ENCODE measurements at places on chromosomes 7 and 10.

GRCh38 chr10:108490944-108491343, 1326.4 kb upstream of the SORCS1 start:
- no peak for DNase-seq

DNA sequence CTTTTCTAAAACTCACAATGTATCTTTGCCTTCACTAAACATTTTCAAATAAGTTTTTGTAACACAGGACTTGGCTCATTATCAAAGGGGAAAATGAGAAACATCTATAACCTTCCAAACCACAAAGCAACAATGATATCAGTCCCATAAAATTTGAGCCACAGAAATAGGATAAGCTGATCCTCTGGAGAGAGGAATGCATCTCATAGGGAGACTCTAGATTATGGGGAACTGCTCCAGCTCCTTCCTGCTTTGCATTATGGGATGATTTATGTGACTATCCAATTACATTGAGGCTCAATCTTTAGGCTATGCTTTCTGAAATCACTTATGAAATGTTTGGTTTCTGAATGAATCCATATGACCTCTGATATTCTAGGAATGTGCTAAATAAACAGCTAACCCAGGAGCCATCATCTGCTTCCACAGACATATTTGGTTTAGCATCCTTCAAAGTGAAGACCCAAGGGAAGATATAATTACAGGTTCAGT, 70.4 kb downstream of the CUBN start:
- no peak for DNase-seq

GRCh38 chr7:107907790-107908189, 16.8 kb downstream of the DLD start:
- no peak for DNase-seq

DNA sequence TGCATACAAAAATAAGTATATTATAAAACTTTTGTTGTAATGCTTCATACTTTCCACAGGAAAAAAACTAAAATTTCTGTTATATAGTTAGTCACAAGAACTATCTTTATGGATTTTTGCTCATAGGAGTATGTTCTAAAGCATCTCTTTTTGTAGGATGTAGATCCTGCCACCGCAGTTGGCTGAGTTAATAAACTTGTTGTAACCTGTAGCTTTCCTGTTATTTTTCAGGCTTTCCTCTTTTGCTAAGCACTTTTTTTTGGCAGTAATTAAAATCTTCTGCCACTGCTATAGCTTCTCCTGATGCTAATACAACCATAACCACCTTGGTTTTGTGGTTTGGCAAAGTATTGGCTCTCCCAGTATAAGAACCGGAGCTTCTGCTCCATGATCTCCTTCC, 60.3 kb downstream of the WNT2 start:
- no peak for DNase-seq

- no peak for DNase-seq
Measured at GRCh38 chr10:131213741-131214505, 97.6 kb downstream of the TCERG1L start.

DNA sequence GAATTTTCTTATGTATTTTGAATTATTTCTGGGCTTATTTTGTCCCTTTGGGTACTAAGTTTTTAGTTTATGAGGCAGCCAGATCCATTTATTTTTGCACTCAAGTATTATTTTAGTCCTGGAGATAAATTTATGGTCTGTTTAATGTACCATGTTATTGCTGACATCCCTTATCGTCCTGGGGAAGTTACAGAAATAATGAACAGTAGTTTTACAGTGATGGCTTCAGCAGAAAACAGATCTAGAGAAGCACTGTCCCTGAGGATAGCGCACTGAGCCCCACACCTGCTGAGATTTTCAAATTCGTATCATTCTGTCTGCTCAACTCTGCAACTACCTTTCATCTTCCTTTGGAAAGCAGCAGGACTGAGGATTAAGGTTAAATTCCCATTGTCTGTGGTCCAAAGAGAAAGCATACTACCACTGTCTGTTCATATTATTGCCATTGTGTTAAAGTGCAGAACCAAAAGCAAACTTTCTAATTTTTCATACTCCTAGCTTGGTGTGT, 168.3 kb downstream of the SNX13 start:
- no peak for DNase-seq

DNA sequence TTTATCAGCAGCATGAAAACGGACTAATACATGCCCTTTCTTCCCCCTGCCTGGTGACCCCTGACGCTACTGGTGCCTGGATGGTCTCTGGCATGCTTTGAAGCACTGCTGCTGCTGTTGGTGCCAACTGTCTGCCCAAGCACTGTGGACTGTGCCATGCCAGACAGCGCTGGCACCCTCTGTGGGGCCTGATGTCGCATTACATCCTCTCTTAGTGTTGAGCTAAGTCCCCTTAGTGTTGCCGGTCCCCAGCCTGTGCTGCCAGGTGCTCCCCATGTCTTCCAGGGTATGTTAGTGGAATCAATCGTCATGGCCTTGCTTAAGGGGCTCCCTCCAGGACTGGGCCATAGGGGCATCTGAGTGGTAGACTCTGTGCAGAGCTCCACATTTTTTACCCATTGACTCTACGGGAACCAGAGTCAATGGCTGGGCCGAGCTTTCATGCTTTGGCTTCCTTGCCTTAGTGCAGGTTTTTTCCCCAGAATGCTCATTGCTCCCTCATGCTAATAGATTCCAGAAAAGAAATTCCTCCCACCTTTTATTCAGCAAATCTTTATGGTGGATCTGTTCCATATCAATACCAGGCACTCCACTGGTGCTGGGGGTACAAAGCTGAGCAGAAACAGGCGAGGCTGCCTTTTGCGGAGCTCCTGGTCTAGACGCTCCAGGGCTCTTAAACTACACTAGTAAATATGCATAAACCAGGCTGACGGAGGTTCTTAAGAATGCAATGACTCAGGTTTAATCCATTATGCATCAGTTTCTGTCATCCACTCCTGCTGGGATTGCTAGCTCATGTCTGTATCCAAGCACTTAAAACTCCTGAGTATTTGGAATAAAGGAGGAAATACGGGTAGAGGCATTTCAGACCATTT, 21.8 kb upstream of the MRC1 start:
- no peak for DNase-seq

GRCh38 chr10:22491931-22492615, 146.8 kb downstream of the SPAG6 start:
- DNase-seq, result no peak
